ENCODE measurements at places on chromosomes 5 and 9.

GRCh38 chr5:103951776-103952175 lies 389.2 kb upstream of the NUDT12 start:
- no peak for DNase-seq

DNA sequence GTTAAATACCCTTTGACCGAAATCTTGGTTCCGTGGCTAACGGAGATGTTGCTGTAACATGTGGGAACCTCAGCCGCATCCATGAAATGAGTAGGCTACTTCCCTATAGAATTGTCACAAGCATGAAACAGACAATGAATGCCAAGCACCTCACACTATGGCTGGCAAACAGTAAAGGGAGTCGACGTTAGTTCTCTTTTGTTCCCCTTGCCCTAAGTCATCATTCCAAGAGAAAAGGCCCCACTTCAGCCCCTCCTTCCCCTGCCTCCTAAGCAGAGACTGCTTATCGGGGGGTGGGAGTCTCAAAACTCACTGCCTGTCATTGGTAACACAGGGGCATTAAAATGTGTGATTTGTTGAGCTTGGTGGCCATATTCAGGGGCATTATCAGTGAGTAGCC lies 159.6 kb downstream of the MAPKAP1 start:
- no peak for DNase-seq

- no peak for DNase-seq
Observed at GRCh38 chr5:56064984-56065383, 70.2 kb upstream of the IL6ST start.

DNA sequence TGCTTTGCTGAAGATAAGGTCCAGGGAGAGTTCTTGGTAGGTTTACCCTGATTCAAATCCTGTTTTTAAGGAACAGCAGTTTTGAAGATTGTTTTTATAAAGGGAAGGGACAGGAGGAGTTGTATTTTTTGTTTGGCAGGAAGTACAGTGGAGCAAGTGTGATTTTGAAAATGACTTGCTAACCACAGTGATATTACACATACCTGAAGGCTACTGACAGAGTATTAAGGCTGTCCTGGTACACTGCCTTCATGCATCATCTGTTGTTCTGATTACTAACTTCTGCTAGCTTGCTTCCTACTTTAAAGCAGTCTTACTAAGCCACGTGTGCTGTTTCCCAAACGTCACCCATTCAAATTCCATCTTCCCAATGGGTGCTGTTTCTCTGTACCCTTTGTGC lies 559.5 kb upstream of the SGCD start:
- DNase-seq = no peak

DNA sequence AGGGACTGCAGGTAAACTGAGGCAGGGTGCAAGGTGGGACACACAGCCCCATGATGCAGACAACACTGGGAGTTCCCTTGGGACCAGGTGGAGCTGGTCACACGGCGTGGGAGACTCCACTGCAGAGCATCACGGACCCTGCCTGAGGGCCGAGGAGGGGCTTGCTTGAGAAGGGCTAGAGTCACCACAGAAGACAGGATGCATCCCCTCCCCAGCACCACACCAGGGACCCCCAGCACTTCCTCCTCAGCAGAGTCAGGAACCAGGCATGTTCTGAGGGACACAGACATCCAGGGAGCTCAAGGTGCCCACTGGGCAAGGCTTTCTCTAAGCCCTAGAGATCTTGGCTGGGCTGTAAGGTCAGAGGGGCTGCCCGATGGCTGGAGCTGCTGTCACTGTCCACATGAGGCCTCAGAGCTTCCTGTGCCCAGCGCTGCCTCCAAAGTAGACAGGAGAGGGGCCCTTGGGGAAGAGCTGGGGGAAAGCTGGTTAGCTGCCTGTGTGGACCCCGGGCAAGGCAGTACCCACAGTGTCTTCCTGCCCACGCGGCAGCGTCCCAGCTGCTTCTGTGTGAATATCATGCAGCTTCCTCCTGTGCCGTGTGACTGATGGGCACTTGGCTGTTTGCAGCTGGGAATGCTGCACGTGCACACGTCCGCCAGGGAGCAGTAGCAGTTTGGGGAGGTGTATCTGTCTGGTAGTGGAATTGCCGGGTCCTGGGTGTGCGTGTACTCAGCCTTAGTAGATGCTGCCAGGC lies 176.6 kb downstream of the CACNA1B start:
- no peak for DNase-seq

DNA sequence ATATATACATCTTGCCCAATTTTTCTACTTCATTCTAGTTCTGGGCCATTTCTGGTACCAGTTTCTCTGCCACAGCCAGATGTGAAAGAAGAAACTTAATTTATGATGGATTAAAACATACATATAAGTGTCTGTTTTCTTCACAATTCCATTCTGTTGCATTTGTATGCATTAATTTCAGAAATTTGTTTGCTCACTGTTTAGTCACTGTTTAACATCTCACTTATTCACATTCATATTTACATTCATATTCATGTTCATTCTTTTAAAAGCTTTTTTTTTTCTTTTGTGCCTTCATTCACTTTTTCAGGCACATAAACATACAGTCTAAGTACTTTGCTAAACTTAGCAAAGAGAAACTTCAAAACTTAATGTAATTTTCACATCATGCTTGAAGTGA lies 684.0 kb upstream of the CDH9 start:
- no peak for DNase-seq

DNA sequence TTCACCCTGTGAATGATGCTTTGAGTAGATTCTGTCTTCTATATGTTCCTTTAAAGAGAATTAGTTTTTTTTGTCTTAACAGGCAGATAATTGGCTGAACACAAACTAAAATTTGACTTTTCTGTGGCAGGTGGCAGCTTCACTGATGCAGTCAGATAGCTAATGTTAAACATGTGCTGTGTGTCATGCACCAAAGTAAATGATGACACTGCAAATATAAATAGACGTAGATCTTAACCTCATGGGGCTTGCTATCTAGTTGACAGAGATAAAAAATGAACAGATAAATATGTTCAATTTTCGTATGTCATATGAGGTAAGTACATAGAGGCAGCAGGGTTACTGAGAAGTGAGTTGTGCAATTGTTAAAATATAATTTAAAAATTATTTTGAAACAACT lies 82.7 kb downstream of the PARP8 start:
- no peak for DNase-seq

DNA sequence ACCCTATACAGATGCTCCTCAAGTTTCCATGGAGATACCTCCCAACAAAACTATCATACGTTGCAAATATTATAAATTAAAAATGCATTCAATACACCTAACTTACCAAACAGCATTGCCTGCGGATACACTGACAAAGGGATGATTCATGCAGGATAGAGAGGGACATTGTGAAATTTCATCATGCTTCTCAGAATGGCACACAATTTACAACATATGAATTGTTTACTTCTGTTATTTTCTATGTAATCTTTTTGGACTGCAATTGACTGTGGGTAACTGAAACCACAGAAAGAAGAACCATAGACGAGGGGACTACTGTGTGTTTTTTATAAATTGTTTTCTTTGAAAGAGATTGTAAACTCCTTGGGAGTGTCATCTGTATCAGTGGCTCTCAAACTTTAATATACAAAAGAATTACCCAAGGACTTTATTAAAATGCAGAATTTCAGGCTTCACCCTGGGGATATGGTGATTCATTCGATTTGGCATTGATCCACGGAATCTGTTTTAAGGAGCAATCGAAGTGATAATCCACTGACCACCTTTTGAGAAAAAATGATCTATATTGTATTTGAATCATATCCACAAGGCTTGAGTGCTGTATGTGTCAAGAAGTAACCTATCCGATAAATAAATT lies 146.4 kb downstream of the SGCD start:
- DNase-seq = no peak

DNA sequence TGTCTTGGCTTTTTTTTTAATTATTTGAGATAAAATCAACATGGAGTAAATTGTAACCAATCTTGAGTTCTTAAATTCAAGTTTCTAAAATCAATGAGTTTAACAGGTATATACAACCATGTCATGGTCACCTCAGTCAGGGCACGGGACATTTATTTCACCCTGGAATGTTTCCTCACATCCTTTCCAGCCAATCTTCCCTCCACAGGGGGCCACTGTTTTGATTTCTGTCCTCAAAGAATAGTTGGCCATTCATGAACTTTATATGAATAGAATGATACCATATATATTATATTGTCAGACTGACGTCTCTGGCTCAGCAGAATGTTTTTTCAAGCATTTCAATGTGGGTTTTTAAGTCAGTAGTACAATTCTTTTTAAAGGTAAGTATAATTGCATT lies 806 bp downstream of the ZNF474 start:
- no peak for DNase-seq

GRCh38 chr5:10172247-10172646 lies 77.4 kb downstream of the ATPSCKMT start:
- DNase-seq = no peak

GRCh38 chr5:93327605-93328004 lies 253.4 kb downstream of the NR2F1-AS1 start:
- no peak for DNase-seq

GRCh38 chr5:135700731-135701130 lies 121.9 kb upstream of the CXCL14 start:
- DNase-seq = no peak

- DNase-seq = no peak
Observed at GRCh38 chr5:36662291-36662851, 56.0 kb downstream of the SLC1A3 start.

DNA sequence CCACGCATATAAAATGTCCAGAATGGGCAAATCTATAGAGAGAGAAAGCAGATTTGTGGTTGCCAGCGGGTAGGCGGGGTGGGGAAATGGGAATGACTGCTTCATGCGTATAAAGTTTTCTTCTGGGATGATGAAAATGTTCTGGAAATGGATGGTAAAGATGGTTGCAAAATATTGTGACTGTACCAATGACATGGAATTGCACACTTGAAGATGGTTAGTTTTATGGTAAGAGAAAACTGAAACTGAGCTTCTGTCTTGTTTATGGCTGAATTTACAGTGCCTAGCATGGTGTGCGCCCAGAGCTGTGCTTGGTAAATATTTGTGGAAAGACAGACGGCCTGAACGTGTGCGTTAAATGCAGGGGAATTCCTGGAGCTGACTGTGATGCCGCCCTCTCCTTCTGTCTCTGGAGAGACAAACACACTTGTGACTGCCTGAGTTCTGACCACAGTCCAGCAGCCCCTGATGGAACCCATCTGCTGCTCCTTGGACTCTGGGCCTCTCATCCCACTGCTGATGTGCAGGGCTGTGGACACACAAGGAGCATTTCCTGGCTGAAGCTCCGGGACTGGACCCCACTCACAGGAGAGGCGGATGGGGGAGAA lies 8.6 kb upstream of the PTGES start:
- no peak for DNase-seq

DNA sequence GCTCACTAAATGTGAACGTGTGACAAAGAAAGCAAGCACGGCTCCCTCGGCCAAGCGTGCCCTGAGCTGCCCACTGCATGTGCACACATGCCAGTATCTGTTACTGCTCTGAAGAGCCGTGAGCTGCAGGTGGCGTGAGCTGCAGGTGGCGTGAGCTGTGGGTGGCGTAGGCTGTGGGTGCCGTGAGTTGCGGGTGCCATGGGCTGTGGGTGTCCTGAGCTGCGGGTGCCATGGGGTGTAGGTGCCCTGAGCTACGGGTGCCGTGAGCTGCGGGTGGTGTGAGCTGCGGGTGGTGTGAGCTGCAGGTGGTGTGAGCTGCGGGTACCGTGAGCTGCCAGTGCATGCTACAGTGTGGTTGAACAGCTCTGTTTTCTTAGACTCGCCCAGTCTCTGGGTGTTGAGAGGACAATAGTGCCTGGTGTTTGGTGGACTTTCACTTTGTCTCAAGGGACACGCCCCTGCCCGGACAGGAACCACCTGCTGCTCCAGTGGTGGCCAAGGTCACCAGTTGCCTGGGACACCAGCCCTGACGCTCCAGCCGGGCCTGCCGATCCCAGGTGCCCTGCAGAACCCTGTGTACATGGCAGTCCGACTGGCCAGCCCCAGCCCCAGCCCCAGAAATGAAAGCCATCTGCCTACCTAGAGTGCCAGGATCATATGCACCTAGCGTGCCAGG lies 6.7 kb downstream of the CCDC187 start:
- DNase-seq = peak; percentile 22

DNA sequence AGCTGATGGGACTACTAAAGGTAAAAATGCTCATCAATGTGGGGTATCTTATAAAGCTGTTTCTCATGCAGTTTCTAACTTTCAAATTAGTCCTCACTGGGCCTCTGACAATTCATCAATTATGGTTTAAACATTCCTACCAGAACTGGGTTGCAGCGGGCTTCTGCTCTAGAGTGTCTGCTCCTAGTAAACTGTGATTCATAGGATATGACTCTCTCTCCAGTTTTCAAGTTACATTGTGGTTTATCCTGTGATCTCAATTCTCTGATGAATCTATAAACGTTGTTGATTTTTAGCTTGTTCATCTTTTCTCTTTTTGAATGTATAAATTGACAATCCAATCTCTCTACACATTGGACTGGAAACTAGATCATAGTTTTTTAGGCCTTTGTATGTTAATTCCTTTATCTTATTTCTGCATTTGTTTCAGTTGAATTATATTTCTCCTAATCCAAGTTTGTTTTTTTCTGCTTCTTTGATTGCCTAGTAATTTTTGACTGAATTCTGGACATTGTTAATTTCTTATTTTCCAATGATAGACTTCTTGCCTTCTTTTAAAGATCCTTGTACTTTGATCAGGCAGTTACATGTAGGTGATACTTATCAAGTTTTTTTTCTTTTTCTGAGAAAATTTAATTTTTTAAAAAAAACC lies 822.6 kb downstream of the TLE1 start:
- no peak for DNase-seq

- no peak for DNase-seq
Observed at GRCh38 chr5:179171251-179171815, 111.2 kb downstream of the ZNF354C start.

DNA sequence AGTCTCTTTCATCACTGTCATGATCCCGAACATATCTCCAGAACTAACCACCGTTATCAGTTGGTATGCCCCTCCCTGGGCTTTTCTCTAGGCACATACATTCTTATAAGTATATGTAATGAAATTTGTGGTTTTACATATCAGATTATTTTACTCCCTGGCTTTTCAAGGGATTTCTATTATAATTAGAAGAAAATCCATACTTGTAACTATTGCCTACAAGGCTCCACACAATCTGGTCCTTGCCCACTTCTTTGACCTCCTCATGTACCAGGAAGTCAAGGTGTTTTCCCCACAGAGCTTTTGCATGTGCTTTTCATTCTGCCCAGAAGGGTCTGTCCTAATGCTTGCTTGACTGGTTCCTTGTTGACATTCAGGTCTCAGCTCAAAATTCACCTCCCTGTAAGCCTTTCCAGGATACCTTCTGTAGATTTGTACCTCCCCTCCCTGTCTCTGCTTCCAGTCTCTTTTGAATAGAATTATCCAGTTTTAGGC lies 33.6 kb upstream of the HSD17B4 start:
- no peak for DNase-seq

DNA sequence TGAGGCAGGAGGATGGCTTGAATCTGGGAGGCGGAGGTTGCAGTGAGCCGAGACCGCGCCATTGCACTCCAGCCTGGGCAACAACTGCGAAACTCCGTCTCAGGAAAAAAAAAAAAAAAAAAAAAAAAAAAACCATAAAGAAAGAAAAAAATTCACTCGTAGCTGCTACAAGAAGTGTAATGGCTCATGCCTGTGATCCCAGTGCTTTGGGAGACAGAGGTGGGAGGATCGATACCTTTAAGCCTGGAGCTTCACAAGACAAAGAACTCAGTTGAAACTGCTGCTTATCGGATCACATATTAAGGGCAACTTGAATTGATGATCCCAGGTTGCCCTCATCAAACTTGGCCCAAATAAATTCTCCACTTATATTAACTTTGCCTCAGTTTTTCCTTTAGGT lies 1.0 kb upstream of the ZCCHC7 start:
- DNase-seq = no peak

GRCh38 chr9:89622933-89623861 lies 18.4 kb downstream of the GADD45G start:
- no peak for DNase-seq

GRCh38 chr9:9730174-9730573 lies 882.6 kb downstream of the PTPRD start:
- no peak for DNase-seq
